ENCODE measurements at places on chromosomes 16 and 17.

- DNase-seq, result no peak
Observed at GRCh38 chr17:10063730-10064241, 134.6 kb downstream of the GAS7 start.

GRCh38 chr17:2800367-2800766, 4.1 kb downstream of the RAP1GAP2 start:
- DNase-seq, result no peak

- no peak for DNase-seq
Observed at GRCh38 chr16:28927815-28928214, 2.8 kb upstream of the RABEP2 start.

DNA sequence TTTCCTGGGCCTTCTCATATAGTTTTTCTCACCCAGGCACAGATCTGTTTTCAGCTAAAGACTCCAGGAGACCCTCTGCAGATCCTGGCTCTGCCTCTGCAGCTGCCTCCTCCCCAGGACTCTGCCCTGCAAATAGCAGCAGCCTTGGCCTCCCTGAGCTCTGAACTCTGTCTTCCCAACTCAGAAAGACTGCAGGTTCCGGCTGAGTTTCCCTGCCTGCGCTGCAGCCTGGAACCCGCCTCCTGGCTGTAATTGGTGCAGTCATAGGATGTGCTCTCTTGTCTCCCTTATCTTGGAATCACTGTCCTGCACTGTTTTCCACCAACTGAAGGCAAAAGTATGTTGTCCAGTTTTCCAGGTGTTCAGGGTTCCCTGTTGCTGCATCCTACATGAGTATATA, 14.3 kb upstream of the DNASE1 start:
- no peak for DNase-seq

- no peak for DNase-seq
Observed at GRCh38 chr16:30481381-30481780, 8.8 kb downstream of the ITGAL start.

All from NCI-H187 (cell line).